Activated CD8-positive, alpha-beta memory T cell treated with anti-CD3 and anti-CD28 coated beads, Interleukin-2, amount 10 ng/mL, durations not matched to agents 7 days and 5 days (primary cell): ENCODE measurements at places on chromosomes 2 and 18. TPM values are rescaled to one million over a fixed set of nuclear protein-coding genes. Genes with fewer than 3 reads are reported as not detected.

DNA sequence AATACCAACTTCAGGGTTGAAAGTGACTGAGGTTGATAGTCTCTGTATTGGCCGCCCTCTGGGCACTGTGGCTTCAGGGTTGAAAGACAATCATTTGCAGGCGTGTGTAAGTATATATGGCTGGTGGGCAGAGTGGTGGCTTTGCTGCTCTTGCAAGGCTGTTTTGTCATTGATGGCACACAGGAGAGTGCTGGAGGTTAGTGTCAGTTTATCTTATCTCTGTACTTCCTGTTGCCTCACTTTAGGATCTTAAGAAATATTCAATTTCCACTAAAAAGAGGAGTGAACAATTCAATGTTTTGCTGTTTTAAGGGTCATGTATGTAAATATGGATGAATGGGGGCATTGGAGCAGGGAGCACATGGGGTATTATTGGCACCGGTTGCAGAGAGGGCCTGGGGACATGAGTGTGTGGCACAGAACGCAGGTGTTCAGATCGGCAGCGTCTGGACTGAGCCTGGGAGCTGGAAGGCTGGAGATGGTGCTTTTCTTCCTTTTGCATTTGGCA lies 51.5 kb downstream of the NCK2 start:
- peak overlapping the region; percentile 68 for H3K4me3 ChIP-seq
- peak overlapping the region; percentile 98 for H3K27ac ChIP-seq
- peaks cover 92% of the 10 kb centered on the region for H3K4me1 ChIP-seq
- H3K36me3 ChIP-seq = peaks cover 28% of the 10 kb centered on the region

GAL3ST2 gene
- total RNA-seq = 0.20 TPM

IL18RAP gene
- total RNA-seq = 12.3 TPM

- H3K27me3 ChIP-seq = peaks cover 38% of the 10 kb centered on the region
- no peaks in the 10 kb centered on the region for H3K4me1 ChIP-seq
- H3K27ac ChIP-seq = no peak overlapping the region
These were observed 83.7 kb upstream of the ZNF516 start for GRCh38 chr18:76578571-76579300.

DNA sequence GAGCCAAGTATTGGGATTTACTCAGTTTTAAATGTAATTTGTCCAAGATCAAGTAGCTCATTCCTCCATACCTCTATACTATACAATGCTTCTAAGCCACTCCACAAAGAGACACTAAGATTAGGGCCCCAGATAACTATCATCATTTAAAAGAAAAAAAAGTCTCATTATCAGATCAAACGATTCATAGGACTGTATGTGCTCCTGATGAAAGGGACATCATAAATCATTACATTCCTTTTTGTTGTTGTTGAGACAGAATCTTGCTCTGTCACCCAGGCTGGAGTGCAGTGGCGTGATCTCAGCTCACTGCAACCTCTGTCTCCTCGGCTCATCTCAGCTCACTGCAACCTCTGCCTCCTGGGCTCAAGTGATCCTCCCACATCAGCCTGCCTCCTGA lies 2.2 kb upstream of the SLC3A1 start:
- no peak overlapping the region for H3K27ac ChIP-seq
- peaks cover 4% of the 10 kb centered on the region for H3K27me3 ChIP-seq
- no peak overlapping the region for H3K4me3 ChIP-seq
- DNase-seq = no peak
- H3K4me1 ChIP-seq = no peaks in the 10 kb centered on the region
- no peaks in the 10 kb centered on the region for H3K36me3 ChIP-seq

DNA sequence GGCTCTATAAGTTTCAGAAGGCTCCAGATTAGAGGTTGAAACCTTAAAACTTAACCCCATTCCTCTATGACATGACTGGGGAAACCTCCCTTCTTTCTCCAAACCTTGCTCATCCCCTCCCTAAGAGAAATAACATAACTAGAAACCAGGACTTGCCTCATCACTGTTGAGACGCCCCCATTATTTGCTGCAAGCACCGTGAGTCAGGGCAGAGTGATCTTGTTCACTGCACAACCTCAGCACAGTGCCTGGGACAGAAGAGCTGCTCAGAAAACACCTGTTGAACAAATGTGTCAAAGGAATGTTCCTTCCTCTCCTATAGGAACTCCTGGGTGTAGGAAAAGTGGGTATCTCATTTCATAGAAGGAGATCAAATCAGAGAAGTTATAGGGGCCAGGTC lies 132.7 kb upstream of the CTAGE1 start:
- no peaks in the 10 kb centered on the region for H3K4me1 ChIP-seq
- DNase-seq = no peak
- no peak overlapping the region for H3K4me3 ChIP-seq
- H3K36me3 ChIP-seq = no peaks in the 10 kb centered on the region

GRCh38 chr18:13605477-13605876 lies 120.9 kb downstream of the FAM210A start:
- peaks cover 16% of the 10 kb centered on the region for H3K36me3 ChIP-seq
- H3K4me3 ChIP-seq = no peak overlapping the region
- peaks cover 58% of the 10 kb centered on the region for H3K4me1 ChIP-seq
- no peaks in the 10 kb centered on the region for H3K27me3 ChIP-seq
- H3K27ac ChIP-seq = no peak overlapping the region

- no peaks in the 10 kb centered on the region for H3K36me3 ChIP-seq
- H3K27me3 ChIP-seq = no peaks in the 10 kb centered on the region
- H3K27ac ChIP-seq = no peak overlapping the region
- H3K4me1 ChIP-seq = no peaks in the 10 kb centered on the region
These were observed 360.2 kb downstream of the FSIP2 start for GRCh38 chr2:186098821-186099220.

DNA sequence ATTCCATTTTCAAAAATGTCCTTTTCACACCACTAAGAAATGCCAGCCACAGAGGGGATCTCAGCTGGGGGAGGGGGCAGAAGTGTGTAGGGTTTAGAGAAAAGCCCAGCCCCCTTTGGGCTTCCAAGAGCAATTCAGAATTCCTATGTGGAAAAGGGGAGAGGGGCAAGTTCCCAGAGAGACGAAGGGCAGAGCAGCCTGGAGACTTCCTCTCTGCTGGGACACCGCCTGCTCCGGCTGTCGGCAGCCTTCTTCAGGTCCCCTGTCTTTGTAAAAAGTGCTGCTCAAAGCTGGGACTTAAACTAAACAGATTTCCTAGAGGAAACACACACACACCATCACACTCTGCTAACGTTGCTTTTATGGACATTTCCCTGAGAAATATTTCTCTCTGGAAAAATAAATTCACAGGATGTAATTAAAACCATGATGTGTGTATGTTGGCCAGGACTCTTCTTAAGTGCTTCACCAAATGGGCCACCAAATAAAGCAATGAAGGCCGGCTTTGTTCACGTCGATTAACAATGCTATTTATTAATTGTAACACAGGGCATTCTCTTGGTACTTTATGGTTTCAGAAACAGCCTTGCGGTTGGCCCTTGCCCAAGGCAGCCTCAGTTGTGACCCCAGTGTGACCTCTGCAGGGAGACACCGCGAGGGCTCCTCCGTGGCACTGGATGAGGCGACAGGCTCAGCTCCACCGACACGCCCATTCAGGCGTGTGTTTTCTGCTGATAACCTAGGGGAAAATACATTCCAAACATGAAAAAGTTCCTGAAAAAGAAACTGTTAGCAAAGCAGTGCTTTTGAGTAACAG lies 5.6 kb upstream of the ASB1 start:
- no peak overlapping the region for H3K4me3 ChIP-seq
- peaks cover 2% of the 10 kb centered on the region for H3K36me3 ChIP-seq
- peaks cover 7% of the 10 kb centered on the region for H3K4me1 ChIP-seq
- H3K27me3 ChIP-seq = no peaks in the 10 kb centered on the region
- H3K27ac ChIP-seq = no peak overlapping the region

DNA sequence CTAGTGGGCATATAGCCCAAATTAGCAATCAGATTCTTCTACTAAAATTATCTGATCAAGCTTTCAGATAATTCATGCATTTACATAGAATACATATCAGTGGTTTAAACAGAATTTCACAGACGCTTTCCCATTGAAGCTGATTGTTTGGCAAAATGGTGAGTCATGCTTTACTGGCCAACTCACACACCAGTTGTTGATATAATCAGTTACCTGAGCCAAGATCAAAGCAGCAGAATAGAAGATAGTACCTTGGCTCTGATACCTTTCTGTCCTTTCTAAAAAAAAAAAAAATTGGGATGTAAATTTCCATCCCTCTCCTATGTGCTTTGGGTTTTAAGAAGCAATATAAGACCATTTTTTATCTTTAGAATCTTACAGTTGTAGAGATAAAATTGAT lies 178.0 kb downstream of the MCFD2 start:
- no peak for DNase-seq
- no peaks in the 10 kb centered on the region for H3K4me1 ChIP-seq
- no peak overlapping the region for H3K4me3 ChIP-seq
- H3K27me3 ChIP-seq = no peaks in the 10 kb centered on the region
- H3K27ac ChIP-seq = no peak overlapping the region

- H3K4me1 ChIP-seq = no peaks in the 10 kb centered on the region
- no peak overlapping the region for H3K4me3 ChIP-seq
- H3K27ac ChIP-seq = no peak overlapping the region
- H3K27me3 ChIP-seq = peaks cover 7% of the 10 kb centered on the region
These were observed 451.9 kb upstream of the ZEB2 start for GRCh38 chr2:144971786-144972335.

GRCh38 chr2:223108351-223109050 lies 56.5 kb downstream of the KCNE4 start:
- H3K27me3 ChIP-seq = no peaks in the 10 kb centered on the region
- no peak for DNase-seq
- no peaks in the 10 kb centered on the region for H3K36me3 ChIP-seq
- H3K27ac ChIP-seq = no peak overlapping the region
- no peaks in the 10 kb centered on the region for H3K4me1 ChIP-seq

POTEF gene
- total RNA-seq = not detected

GRCh38 chr2:56803596-56803995 lies 619.8 kb downstream of the CCDC85A start:
- H3K36me3 ChIP-seq = no peaks in the 10 kb centered on the region
- H3K4me3 ChIP-seq = no peak overlapping the region
- no peak overlapping the region for H3K27ac ChIP-seq
- no peak for DNase-seq

DNA sequence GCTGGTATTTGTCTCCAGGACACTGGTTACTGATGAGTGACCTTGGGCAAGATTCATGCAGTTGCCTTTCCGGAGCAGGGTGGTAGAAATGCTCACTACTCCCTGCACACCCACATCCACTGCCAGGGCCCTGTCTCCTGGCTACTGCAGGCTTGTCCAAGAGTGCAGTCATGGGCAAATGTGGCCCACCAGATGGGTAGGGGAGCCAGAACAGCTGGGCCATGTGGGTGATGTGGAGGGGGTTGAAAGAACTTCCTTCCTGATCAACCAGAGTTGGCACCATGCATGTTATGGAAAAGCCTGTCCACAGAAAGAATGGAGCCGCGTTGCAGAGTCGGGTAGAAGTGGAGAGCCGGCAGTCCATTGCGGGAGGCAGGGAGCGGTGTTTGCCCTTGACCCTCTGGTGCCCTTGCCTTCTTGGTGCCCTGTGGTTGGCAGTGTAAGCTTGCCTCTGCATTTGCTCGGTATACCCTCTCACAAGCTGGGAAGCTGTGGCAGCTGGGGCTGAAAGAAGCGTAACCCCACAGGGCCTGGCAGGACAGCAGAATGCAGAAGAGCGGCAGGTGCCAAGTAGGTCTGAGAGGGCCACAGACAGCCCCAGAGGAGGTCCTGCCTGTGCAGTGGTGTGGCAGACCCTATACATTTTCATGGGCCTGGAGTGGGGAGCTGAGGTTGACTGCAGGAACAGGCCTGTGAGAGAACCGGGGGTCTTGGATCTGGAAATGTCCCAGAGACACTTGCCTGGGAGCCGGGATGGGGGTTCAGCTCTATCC lies 253.2 kb downstream of the TFCP2L1 start:
- H3K27me3 ChIP-seq = peaks cover 5% of the 10 kb centered on the region
- no peak overlapping the region for H3K4me3 ChIP-seq
- DNase-seq = peak; percentile 29
- no peak overlapping the region for H3K27ac ChIP-seq
- no peaks in the 10 kb centered on the region for H3K36me3 ChIP-seq

COQ10B gene
- 26.6 TPM for total RNA-seq

DNA sequence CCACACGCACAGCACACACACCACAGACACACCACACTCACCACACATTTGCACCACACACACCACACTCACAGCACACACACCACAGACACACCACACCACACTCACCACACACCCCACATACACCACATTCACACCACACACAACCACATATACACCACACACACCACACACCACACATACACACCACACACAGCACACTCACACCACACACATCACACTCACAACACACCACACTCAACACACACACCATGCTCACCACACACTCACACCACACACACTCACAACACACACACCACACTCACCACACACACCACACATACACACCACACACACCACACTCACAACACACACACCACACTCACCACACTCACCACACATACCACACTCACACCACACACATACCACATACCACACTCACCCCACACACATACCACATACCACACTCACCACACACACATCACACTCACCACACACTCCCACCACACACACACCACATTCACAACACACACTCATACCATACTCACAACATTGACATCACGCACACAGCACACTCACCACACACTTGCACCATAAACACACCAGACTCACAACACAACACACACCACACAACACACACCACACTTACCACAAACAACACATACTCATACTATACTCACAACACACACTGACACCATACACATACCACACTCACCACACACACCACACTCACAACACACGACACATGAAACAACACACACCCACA lies 60.0 kb downstream of the SDC1 start:
- no peak overlapping the region for H3K4me3 ChIP-seq
- no peaks in the 10 kb centered on the region for H3K36me3 ChIP-seq
- no peak overlapping the region for H3K27ac ChIP-seq
- no peaks in the 10 kb centered on the region for H3K4me1 ChIP-seq
- peaks cover 10% of the 10 kb centered on the region for H3K27me3 ChIP-seq
- DNase-seq = no peak

- DNase-seq = no peak
- peaks cover 35% of the 10 kb centered on the region for H3K27me3 ChIP-seq
- H3K4me3 ChIP-seq = no peak overlapping the region
- H3K4me1 ChIP-seq = peaks cover 21% of the 10 kb centered on the region
- H3K27ac ChIP-seq = no peak overlapping the region
- H3K36me3 ChIP-seq = no peaks in the 10 kb centered on the region
These were observed 25.0 kb downstream of the FN1 start for GRCh38 chr2:215410932-215411285.

- H3K36me3 ChIP-seq = no peaks in the 10 kb centered on the region
- H3K4me1 ChIP-seq = no peaks in the 10 kb centered on the region
- no peaks in the 10 kb centered on the region for H3K27me3 ChIP-seq
- no peak overlapping the region for H3K27ac ChIP-seq
- no peak for DNase-seq
These were observed 55.3 kb upstream of the CHST9 start for GRCh38 chr18:27240383-27240782.

MC2R gene
- not detected for total RNA-seq

FBXO41 gene
- 28.2 TPM for total RNA-seq

AQP4 gene
- total RNA-seq = not detected

GRCh38 chr2:162153608-162154224 lies 1.7 kb upstream of the GCG start:
- H3K27me3 ChIP-seq = peaks cover 56% of the 10 kb centered on the region
- H3K36me3 ChIP-seq = no peaks in the 10 kb centered on the region
- H3K4me1 ChIP-seq = peaks cover 4% of the 10 kb centered on the region
- peak; percentile 77 for DNase-seq

GRCh38 chr2:46387886-46388515 lies 90.8 kb downstream of the EPAS1 start:
- H3K4me1 ChIP-seq = peaks cover 8% of the 10 kb centered on the region
- H3K36me3 ChIP-seq = peaks cover 4% of the 10 kb centered on the region
- H3K27ac ChIP-seq = peak overlapping the region; percentile 37
- no peak overlapping the region for H3K4me3 ChIP-seq
- DNase-seq = no peak
- no peaks in the 10 kb centered on the region for H3K27me3 ChIP-seq

- DNase-seq = no peak
- H3K27ac ChIP-seq = no peak overlapping the region
- H3K4me1 ChIP-seq = no peaks in the 10 kb centered on the region
These were observed 314.5 kb downstream of the NCKAP5 start for GRCh38 chr2:133253793-133254192.
